ENCODE measurements at places on chromosomes 2 and 18.

GRCh38 chr2:73203055-73203681 lies 794 bp downstream of the NOTO start:
- DNase-seq: no peak

DNA sequence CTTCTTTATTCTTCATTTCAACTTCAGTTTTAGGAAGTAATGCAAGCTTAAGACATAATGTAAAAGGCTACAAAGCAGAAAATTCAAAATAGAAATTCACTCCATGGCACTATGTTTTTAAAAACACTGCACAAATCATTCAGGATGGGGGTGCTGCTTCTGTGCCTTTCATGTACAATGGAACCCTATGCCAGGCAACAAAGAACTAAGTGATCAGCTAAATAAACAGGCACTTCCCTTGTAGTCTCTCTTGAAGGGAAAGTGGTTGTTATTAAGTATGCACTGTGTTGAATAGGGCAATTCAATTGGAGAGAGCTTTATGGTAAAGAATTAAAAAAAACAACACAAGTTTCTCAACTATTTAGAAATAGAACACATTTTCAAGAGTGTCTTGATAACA lies 10.9 kb upstream of the ERBB4 start:
- no peak for DNase-seq

- no peak for DNase-seq
Measured at GRCh38 chr2:81895620-81896250, 1591.2 kb upstream of the LRRTM1 start.

DNA sequence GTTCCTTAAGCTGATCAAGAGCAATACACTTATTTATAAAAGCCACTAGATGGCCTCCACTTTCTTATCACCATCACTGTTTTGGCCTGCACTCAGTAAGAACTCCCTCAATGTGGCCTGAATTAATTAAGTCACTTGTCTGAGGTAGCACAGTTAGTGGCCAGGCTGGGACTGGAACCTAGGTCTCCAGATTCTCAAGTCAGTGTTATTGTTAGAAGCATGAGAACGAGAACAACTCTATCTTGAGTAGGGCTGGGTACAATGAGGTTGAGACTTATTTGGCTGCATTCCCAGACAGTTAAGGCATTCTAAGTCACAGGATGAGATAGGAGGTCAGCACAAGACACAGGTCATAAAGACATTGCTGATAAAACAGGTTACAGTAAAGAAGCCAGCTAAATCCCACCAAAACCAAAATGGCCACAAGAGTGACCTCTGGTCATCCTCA lies 115.8 kb downstream of the SS18 start:
- no peak for DNase-seq

DNA sequence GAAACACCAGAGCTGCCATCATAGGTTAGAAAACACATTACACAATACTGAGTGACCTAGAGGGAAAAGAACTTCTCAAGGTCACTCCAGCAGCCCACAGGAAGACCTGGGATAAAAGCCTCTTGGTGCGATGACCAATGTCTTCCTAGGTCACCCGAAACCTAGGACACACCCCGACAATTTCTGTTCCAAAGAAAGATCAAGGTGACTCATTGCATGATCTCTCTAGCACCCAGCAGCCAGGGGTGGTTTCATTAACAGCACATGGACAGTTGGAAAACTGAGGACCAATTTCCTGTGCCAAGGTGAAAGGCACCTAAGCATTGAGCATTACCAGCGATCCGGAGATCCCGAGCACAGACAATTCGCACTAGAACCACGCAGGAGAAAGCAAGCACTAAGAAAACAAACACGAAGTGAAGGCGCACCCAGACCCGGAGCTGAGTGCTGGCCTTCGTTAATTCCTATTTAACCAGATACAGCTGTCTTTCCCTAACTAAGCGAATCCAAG lies 1.5 kb downstream of the CACNB4 start:
- no peak for DNase-seq

DNA sequence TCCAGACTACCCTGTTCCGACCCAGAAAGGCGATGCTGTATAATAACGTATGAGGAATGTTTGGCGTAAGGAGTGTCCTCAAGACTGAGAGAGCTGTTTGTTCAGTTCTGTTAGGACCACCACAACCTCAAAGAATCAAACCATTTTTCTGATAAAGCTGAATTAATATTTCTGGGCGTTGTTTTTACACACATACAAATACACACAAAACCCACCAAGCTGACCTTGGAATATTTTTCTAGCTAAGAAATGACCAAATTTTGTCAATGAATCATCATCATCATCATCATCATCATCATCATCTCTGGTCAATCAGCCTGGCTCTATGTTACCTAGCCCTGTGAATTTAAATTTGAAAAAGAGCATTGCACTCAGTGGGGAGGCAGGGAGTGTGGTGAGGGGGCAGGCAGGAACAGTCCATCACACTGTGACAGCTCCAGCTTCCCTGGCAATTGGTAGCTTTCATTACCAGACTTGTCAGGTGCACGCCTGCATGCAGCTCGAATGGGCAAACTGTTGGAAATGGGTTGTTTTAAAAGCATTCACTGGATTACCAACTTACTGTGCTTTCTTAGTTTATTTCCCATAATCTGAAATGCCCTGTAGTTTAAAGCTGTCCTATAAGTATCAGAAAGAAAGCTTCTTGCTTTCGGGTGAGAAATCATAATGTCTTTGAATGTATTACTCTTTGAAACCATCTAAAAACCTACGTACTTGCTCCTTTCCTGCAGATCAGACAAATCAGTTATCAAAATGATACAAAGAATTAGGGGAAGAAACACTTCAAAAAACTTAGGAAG lies 6.9 kb upstream of the POU3F3 start:
- no peak for DNase-seq

GRCh38 chr2:120345608-120346007 lies 328 bp upstream of the INHBB start:
- no peak for DNase-seq

DNA sequence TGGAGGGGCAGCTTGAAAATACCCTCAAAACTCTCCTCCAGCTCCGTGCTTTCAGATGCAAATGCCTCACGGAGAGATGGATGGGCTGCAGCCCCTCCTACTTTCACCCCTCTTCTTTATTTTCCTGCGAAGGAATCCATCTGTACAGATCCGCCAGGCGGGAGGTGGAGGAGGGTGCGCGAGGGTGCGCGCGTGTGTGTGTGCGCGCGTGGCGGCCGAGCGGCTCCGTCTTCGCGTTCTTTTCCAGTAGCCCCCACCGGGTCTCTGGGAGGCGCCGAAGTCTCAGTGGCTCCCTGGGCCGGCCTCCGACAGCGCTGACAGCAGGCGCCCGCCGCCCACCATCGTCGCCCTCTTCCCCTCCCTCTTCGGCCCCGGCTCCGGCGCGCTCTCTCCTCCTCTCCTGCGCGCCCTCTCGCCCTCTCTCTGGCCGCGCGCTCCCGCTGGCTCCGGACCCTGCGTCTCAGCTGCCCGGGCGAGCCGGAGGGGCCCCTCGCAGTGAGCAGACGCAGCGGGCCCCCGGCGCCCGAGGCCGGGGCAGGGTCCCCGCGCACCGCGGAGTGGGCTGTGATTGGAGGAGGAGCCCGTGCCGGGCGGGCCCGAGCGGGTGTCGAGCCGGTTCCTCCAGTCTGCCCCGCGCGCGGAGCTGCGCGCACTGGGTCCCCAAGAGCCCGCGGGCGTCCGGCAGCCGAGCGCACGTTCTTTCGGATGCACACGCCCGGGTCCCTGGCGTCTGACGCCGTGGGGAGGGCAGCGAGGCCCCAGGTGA lies at the start of gene CDH7:
CDH7 (plus strand) TSS at position 624 of the 766 bp plus-strand sequence. CDS start 11,831 bp downstream, outside the sequence.
- no peak for DNase-seq

GRCh38 chr2:222289278-222290160 lies 9.3 kb downstream of the PAX3 start:
- DNase-seq: no peak

DNA sequence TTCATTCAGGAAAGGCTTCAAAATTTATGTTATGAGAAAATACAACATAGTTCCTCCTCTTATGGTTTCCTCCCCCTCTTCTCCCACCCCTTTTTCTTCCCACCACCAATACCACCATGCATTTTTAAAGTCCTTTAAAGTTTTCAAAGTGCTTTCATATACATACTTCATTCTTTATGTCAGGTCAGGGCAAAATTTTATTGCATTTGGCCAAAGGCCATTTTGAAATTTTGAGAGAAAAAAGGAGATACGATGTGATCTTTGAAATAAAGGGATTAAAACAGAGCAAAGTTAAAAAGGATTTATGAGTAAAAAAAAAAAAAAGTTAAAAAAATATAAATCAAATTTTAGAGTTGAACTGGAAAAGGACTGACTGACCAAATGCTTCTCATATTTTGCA lies 792.5 kb upstream of the FANCL start:
- no peak for DNase-seq

DNA sequence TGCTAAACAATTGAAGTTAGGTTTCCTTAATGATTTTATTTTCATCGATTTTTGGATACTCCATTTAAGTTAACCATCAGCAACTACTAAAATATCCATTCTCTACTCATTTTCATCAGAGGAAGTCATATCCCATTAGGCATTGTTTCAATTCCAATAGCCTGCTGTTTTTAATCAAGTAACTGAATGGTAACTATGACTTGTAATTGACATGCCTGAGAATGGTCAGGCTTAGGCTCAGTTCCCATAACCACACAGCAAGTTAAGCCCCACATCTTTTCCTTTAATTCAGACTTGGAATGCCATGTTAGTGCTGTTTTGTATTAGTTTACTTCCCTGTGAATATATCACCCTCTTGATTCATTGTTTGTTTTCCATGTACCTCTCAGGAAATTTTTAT lies 398.8 kb downstream of the ARHGAP15 start:
- DNase-seq: no peak

DNA sequence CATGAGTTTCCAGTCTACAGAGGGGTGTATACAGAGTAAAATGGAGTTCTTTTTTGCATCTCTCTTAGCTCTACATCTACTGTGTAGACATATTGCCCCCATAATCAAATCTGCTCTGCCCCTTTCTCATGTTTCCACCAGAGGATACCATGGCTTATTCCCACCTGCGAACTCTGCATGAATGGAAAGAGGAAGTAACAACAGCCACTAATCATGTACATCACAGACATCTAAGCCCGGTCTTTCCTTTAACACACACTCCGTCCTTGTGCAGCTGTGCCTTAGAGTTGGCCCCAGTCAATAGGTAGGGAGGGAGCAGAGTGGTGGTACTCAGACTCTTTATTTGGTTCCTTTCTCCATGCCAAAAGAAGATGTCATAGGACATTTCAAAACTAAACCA lies 147.3 kb upstream of the NRP2 start:
- no peak for DNase-seq

DNA sequence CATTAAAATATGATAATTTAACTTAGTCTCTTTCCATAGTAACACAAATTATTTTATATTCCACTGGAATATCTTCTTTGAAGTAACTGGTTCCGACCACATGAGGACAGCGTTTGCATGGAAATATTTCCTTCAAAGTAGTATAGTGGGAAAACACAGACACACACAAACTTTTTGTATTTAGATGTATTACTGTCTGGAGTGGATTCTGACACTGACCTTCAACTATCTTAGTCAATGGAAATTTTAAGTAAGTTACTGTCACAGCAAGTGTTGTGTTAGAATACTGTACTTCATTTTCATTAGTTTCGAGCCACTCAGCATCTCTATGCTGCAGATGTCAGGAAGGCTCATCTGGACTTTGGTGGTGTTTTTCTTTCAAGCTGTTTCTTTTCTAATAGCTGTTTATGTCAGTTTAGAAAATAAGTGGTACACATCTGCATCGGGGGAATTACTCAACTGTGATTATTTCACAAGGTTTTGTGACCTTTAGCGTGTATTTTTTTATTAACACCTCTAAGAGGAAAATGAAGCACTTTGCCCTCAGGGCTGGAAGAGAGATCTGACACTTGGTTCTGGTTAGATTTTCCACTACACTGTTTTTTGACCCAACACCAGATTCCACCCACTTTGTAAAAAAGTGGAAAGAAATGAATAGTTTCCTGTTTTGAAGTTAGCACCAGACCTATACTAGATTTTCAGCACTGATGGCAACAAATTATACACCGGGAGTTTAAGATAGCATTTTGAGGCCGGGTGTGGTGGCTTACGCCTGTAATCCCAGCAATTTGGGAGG lies 18.9 kb upstream of the THOC1 start:
- DNase-seq: no peak

GRCh38 chr18:27501671-27502070 lies 316.6 kb upstream of the CHST9 start:
- no peak for DNase-seq

- DNase-seq: no peak
Measured at GRCh38 chr2:164771897-164772296, 69.7 kb downstream of the COBLL1 start.

GRCh38 chr18:46754188-46754587 lies 2.7 kb downstream of the ST8SIA5 start:
- no peak for DNase-seq

DNA sequence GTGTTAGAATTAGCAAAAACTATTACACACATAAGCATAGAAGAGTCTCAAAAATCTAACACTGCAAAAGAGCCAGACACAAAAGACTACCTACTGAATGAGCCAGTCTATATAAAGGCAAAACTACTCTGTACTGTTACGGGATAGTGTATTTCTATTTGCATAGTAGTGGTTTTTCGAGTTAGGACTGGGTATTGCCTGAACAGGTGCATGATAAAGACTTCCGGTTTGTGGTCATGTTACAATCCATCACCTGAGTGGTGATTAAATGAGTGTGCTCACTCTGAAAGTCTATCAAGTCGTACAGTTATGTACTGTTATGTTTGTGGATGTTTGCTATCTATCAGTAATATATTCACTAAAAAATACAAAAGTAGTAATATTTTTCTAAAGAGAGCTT lies 523.3 kb upstream of the SYT4 start:
- no peak for DNase-seq

- no peak for DNase-seq
Measured at GRCh38 chr2:174788291-174788929, 24.1 kb upstream of the CHRNA1 start.

DNA sequence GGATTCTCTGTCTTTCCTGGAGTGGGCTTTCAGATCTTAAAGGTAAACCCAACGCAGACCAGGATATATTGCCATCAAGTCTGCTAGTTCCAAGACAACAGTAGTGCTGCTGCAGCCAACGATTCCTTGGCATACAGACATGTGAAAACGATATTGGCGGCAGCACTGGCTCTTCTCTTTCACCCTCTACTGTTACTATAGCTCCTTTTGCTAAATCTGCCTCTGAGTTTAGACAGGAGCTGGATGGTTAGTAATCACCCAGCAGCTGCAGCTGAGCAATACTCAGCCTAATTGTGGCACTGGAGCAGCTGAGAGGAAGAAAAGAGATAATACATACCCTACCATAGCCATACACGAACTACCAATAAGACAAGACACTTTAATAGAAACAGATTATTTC lies 4.0 kb downstream of the YES1 start:
- DNase-seq: no peak

Measured in stimulated activated CD8-positive, alpha-beta memory T cell treated with anti-CD3 and anti-CD28 coated beads, Interleukin-7, amount 100 ng/mL, for 1 hour (primary cell).